ENCODE measurements at places on chromosomes 11 and 22. TPM values are rescaled to one million over a fixed set of nuclear protein-coding genes. Genes with fewer than 3 reads are reported as not detected.

Gene OR52N4
- total RNA-seq: not detected

Gene SYT9
- 0.18 TPM for total RNA-seq

Gene TMPRSS5
- 0.08 TPM for total RNA-seq

Gene SCUBE1
- 0.09 TPM for total RNA-seq

Measured in A549 treated with Hydrocortisone at 1 μM for 4 hours (cell line).